Lung (tissue), 17 donors: ENCODE measurements at places on chromosomes 11 and 22. TPM values are rescaled to one million over a fixed set of nuclear protein-coding genes. Genes with fewer than 3 reads are reported as not detected.

The OR52E8 gene
- total RNA-seq = not detected

The KRTAP5-9 gene
- total RNA-seq = 0.37 TPM

The RCN1 gene
- total RNA-seq = 111 TPM

DNA sequence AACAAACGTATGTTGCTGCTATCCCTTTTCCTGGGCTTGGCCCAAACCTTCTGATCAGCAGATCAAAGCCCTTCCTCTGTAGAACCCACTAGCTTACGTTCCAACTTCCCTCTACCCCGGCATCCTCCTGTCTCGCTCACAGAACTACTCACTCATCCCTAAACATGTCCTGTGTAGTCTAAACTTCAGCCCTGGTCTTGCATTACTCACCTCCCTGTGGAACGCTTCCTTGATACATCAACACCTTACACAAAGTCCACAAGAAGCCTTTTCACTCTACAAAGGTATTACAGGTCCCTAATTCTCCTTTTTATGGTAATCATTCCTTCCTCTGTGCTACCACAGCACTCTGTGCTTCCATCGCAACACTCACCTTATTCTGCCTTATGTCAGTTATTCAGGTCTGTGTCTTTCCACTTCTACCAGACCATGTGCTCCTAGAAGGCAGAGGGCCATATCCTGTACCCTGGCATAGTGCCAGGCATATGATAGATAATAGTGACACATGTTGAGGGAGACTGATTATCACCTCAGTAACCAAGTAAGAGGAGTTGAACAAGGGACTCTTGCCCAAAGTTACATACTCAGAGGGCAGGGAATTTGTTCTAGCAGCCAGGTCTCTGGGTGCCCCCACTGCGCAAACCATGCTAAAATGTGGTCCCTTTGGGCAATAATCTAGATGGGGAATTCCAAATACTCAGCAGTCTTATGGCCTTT lies 41.6 kb downstream of the USP35 start:
- no peak for DNase-seq
- H3K27me3 ChIP-seq = no peaks in the 10 kb centered on the region
- no peak overlapping the region for H3K4me3 ChIP-seq
- H3K27ac ChIP-seq = peak overlapping the region; percentile 41
- no peaks in the 10 kb centered on the region for H3K36me3 ChIP-seq

GRCh38 chr11:125807909-125808308 lies 20.0 kb downstream of the PATE3 start:
- no peaks in the 10 kb centered on the region for H3K27me3 ChIP-seq
- DNase-seq = no peak
- no peak overlapping the region for H3K27ac ChIP-seq
- no peak overlapping the region for H3K4me3 ChIP-seq
- no peaks in the 10 kb centered on the region for H3K36me3 ChIP-seq
- H3K4me1 ChIP-seq = no peaks in the 10 kb centered on the region

GRCh38 chr22:41885516-41885915 lies 29.4 kb downstream of the SHISA8 start:
- no peaks in the 10 kb centered on the region for H3K27me3 ChIP-seq
- no peak for DNase-seq
- H3K4me3 ChIP-seq = no peak overlapping the region
- H3K27ac ChIP-seq = no peak overlapping the region

DNA sequence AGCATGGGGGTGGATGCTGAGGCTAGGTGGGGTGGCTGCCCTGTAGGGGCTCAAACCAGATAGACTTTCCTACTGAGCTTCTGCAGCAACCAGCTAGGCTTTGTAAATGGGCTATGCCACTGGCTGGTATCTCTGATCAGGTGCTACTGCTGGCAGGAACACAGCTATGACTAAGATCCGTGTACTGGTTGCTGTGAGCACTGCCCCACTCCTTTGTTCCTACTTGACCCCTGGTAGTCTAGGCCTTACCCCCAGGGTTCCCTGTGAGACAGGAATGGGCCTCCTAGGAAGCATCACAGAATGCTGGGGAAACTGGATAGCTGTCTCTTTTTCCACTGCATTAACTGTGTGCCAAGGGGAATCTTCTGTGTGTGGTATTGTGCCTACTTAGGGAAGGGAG lies 58.4 kb upstream of the GAB2 start:
- H3K27ac ChIP-seq = no peak overlapping the region
- no peak for DNase-seq
- H3K4me3 ChIP-seq = no peak overlapping the region

GRCh38 chr22:50044485-50045118 lies 13.5 kb downstream of the TTLL8 start:
- no peak for DNase-seq
- H3K4me3 ChIP-seq = no peak overlapping the region
- H3K27me3 ChIP-seq = peaks cover 7% of the 10 kb centered on the region
- no peak overlapping the region for H3K27ac ChIP-seq
- no peaks in the 10 kb centered on the region for H3K4me1 ChIP-seq
- H3K36me3 ChIP-seq = no peaks in the 10 kb centered on the region

The CHCHD10 gene
- total RNA-seq = 16.6 TPM

The CDC42EP2 gene
- total RNA-seq = 9.2 TPM

DNA sequence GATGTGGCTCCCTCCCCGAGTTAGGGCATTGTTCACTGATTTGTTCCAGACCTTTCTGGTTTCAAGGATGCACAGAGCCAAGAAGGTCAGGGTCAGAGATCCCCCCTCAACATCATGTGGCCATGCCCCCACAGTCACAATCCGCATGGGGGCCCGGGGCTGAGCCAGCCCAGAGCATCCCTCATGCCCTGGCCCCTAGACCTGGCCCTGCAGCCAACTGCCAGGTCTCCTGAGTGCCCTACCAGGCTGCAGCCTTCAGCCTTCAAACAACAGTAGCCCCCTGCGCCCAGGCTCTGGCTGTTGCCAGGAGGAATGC lies 142.4 kb downstream of the CRYBB2 start:
- H3K36me3 ChIP-seq = peaks cover 6% of the 10 kb centered on the region
- no peaks in the 10 kb centered on the region for H3K27me3 ChIP-seq
- H3K27ac ChIP-seq = no peak overlapping the region

The APOA5 gene
- 0.77 TPM for total RNA-seq

DNA sequence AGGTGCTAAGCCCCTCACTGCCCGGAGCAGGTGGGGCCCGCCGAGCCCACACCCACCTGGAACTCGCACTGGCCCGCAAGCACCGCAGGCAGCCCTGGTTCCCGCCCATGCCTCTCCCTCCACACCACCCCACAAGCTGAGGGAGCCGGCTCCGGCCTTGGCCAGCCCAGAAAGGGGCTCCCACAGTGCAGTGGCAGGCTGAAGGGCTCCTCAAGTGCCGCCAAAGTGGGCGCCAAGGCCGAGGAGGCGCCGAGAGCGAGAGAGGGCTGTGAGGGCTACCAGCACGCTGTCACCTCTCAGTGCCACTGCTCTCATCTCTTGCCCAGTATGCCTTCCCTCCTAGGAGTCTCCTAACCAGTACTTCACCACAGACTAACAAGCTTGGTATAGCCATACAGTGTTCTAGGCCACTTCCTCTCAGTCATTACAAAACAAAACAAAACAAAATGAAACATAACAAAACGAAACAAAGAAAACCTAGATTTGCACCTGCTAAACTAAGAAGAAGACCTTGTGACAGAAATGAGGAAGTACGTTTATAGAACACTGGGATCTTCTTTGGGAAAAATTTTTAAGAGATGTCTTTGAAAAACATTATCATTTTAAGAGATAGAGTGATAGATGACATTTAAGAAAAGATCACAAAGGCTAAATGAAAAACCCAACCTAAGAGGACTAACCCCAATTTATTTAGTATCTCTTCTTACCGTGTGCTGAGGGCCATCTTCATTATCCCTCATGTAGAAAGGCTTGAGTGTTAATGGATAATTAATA lies 47.7 kb upstream of the GAB2 start:
- no peak overlapping the region for H3K27ac ChIP-seq
- H3K27me3 ChIP-seq = no peaks in the 10 kb centered on the region
- no peaks in the 10 kb centered on the region for H3K36me3 ChIP-seq

The ROBO4 gene
- 51.7 TPM for total RNA-seq

- H3K4me3 ChIP-seq = no peak overlapping the region
- H3K27me3 ChIP-seq = no peaks in the 10 kb centered on the region
- H3K4me1 ChIP-seq = peaks cover 6% of the 10 kb centered on the region
- no peak overlapping the region for H3K27ac ChIP-seq
These were observed 1236.4 kb downstream of the FAM181B start for GRCh38 chr11:81497202-81497804.
